ENCODE measurements at places on chromosomes 12 and 14. TPM values are rescaled to one million over a fixed set of nuclear protein-coding genes. Genes with fewer than 3 reads are reported as not detected.

Gene SPRYD4
- 5.4 TPM for total RNA-seq

Gene PMCH
- 1.6 TPM for total RNA-seq

Gene DEGS2
- total RNA-seq = 0.19 TPM

Gene TMTC1
- 0.44 TPM for total RNA-seq

Gene TMEM253
- not detected for total RNA-seq

Gene MSI1
- not detected for total RNA-seq

Gene ANO6
- total RNA-seq = 22.1 TPM

Gene HRK
- not detected for total RNA-seq

Gene FGF23
- total RNA-seq = not detected

Gene OASL
- 6.0 TPM for total RNA-seq

Gene OR4E1
- not detected for total RNA-seq

Data from T-cell (primary cell).